Kidney capillary endothelial cell (primary cell): ENCODE measurements at places on chromosomes 7 and 10.

DNA sequence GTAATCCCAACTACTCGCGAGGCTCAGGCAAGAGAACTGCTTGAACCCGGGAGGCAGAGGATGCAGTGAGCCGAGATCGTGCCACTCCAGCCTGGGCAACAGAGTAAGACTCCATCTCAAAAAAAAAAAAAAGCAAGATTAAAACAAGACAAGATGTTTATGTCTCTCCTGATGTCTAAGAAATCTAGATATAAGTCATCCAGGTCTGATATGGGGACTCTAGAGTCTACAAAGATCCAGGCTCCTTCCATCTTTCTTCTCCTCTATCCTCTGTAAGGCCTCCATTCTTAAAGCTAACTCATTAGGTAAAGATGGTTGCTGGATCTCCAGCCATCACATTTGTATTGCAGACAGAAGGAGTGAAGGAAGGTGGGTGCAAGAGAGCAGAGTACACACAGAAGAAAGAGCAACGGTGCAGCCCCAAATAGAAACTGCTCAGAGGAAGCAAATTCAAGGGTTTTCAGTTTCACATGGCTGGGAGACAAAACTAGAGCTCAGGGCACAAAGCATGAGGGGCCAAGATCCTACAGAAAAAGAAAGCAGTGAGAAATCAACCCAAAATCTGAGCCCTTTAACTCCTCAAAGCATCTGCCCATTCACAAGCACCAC lies 57.6 kb downstream of the USP6NL start:
- DNase-seq = no peak

GRCh38 chr7:45682836-45683555 lies 108.8 kb downstream of the ADCY1 start:
- no peak for DNase-seq

- peak; percentile 18 for DNase-seq
Measured at GRCh38 chr7:122430710-122431109, 126.2 kb upstream of the FEZF1 start.

DNA sequence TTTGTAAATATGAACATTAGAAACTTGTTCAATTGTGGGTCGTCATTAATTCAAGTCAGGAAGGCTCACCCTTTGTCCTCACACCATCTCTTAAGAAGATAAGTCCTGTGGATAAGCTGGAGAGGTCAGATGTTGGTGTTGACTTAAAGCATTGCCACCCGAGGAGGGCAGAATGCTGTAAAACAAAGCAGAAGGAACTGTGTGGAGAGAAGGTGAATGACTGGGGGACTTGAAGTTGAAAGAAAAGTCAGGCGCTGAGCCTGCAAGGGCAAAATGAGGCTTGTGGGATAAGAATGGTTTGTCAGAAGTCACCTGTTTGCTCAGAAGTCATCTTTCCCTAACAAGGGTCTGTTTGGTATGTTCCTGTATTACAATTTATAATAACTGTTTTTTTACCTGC lies 9.1 kb downstream of the RPA3 start:
- DNase-seq = no peak

GRCh38 chr7:25288556-25289307 lies 60.4 kb upstream of the NPVF start:
- no peak for DNase-seq

DNA sequence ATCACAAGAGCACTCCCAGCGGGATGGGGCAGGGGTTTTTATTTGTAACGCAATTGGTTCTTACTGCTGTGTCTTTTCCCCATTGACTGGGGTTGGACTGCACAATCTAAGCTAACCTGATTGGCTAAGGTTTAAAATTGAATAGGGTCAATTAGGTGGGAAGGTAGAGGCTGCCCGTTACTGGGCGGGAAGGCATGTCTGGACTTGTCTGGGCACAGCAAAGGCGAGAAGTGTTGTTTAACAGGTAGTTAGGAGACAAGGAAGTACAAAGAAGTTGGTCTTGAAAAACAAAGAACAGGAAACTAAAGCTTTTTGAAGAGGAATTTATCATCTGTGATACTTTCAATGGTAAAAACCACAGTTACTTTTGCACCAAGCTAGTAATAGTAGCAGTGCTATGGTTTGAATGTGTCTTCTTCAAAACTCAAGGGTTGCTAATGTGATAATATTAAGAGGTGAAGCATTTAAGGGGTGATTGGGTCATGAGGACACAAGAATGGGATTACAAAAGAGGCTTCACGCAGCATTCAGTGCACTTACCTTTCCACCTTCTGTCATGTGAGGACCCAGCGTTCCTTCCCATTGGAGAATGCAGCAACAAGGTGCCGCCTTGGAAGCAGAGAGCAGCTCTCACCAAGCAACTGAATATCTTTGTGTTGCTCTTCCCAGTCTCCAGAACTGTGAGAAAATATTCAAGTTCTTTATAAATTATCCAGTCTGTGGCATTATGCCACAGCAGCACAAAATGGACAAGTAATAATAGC lies 875.5 kb upstream of the SORCS1 start:
- DNase-seq = no peak

GRCh38 chr10:123760356-123761037 lies 94.3 kb downstream of the GPR26 start:
- DNase-seq = no peak

DNA sequence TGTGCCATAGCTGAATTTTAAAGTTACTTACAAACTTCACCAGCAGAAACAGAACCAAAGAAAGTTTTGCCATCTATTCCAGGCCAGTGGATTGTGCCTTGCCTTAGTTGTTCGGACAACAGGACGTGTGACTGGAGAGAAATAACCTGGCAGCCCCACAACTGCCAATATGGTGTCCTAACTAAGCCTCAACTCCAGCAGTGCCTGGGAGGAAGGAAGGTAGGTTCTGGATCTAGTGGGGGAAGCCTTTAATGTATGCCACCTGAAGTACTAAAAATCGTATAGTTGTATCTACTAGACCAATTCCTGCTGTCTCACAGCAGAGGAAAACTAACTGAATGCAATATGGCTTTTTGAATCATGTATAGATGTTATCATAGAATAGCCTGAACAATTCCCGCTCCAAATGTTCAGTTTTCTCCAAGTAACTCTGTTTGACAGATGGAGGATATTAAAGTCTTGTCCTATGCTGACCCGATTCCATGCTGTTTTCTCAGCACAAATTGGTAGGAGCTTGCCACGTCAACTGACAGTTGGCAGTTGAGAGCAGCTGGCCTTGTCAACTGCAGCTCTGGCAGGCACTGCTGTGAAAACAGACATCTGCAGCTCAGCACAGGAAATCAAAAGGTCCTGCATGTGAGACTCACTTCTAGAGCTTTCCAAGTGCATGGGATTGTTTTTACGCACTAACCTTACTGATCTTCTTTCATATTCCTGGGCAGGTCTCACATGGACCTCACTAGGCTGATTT lies 84.5 kb upstream of the WNT16 start:
- DNase-seq = no peak

GRCh38 chr7:70733090-70733489 lies 398.9 kb upstream of the GALNT17 start:
- no peak for DNase-seq

DNA sequence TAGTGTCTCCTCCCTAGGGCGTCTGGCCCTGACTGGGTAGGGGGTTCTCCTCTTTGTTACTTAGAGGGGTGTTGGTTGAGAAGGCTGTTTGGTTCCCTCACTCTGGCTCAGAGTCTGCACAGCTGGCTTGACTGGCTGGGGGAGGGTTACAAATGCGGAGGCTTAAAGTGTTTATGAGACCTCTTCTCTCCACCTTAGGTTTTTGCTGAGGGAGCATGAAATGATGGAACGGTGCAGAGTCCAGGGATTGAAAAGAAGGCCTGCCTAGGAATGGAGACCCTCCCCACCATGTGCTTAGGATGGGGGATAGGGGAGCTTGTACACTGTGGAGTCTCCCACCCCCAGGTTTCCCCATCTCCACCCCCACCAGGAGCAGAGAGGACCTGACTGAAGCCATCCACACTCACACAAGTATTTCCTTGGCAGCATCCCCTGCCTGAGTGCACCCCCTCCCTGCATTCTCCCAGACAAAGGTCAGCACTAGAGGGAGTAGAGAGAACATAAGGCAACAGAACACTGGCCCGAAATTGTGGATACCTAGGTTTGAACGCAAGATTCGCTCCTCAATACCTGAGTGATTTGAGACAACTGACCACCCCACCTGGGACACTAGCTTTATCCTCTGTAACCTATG lies 1.7 kb upstream of the LDB1 start:
- DNase-seq = no peak

GRCh38 chr7:70571403-70571934 lies 560.5 kb upstream of the GALNT17 start:
- DNase-seq = peak; percentile 26

GRCh38 chr7:98687111-98687751 lies 70.1 kb downstream of the NPTX2 start:
- DNase-seq = no peak

- no peak for DNase-seq
Measured at GRCh38 chr7:155300641-155301452, 3.2 kb downstream of the INSIG1 start.

DNA sequence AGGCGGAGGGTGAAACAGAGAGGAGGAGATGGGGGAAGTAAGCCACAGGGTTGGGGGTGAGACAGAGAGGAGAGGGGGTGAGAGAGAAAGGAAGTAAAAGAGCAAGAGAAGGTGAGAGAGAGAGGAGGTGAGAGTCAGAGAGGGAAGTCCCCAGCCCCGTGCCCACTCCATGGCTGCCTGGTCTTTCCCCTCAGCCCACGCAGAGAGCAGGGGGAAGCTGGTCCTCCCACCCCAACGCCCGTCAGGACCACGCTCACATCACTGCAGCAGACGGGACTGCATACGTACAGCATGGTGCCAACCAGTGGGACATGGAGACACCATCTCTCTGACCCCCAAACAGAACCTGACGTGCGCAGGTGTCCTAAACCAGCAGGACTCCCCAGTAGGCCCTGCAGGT lies 12.1 kb upstream of the PDGFA start:
- DNase-seq = no peak
